Right ventricle myocardium superior (tissue), 1 donor: ENCODE measurements at places on chromosomes 1 and 21. TPM values are rescaled to one million over a fixed set of nuclear protein-coding genes. Genes with fewer than 3 reads are reported as not detected.

The LIN28A gene
- total RNA-seq, result not detected

The LRRC71 gene
- not detected for total RNA-seq

The F5 gene
- 21.2 TPM for total RNA-seq

The HES3 gene
- not detected for total RNA-seq

The SHCBP1L gene
- total RNA-seq, result not detected

The PTGS2 gene
- 1.0 TPM for total RNA-seq

The GPX7 gene
- total RNA-seq, result 3.9 TPM

The ARHGAP30 gene
- total RNA-seq, result 3.3 TPM

The TMEM200B gene
- 2.3 TPM for total RNA-seq

The NBPF11 gene
- 3.1 TPM for total RNA-seq

The EXOSC10 gene
- total RNA-seq, result 15.8 TPM

The NBPF10 gene
- total RNA-seq, result 0.62 TPM

The C1orf210 gene
- total RNA-seq, result not detected

The SPAG17 gene
- total RNA-seq, result not detected

The WNT4 gene
- total RNA-seq, result not detected

The EPHX1 gene
- total RNA-seq, result 68.6 TPM

The CHI3L2 gene
- 3.7 TPM for total RNA-seq

The THEM5 gene
- not detected for total RNA-seq

The CDC14A gene
- total RNA-seq, result 3.6 TPM

The SPRR4 gene
- not detected for total RNA-seq

The KIAA0040 gene
- 15.4 TPM for total RNA-seq
